Right kidney (tissue), 9 donors: ENCODE measurements at places on chromosomes 6 and 20.

DNA sequence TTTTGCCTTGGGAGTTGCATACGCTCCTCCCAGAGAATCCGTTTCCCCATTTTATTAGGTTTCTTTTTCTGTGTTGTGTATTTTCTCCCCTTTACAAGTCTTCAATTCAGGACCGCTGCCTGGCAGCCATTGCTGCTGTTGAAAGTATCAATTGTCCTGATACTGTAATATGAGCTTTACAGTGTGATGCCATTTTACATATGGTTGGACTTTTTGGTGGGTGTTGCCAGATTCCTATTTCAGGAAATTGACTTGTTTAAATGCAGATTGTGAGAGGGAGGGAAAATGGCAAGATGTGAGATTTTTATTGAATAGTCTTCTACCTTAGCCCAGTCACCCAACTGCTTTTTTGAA lies 1.2 kb downstream of the PANK2 start:
- DNase-seq, result no peak

DNA sequence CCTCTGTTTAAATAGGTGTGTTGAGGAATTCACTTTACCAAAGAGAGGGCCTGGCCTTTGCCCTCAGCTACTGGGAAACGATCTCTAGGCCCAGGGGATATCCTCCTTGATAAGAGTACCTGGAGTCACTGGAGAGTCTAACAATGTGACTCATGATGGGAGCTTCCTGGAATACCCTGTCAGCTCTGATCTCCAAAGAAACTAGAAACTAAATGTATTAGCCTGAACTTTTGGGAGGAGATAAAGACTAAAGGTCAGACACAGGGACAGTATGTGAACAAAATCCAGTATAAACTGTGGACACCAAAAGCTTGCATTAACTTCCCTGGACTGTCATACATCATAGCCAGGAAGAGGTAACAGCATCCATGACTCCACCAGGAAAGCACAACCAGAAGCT lies 148.5 kb downstream of the RNGTT start:
- no peak for DNase-seq

GRCh38 chr6:15148356-15148946 lies 97.4 kb upstream of the JARID2 start:
- DNase-seq, result no peak

- DNase-seq, result no peak
Measured at GRCh38 chr20:60009826-60010616, 51.8 kb downstream of the CDH26 start.

DNA sequence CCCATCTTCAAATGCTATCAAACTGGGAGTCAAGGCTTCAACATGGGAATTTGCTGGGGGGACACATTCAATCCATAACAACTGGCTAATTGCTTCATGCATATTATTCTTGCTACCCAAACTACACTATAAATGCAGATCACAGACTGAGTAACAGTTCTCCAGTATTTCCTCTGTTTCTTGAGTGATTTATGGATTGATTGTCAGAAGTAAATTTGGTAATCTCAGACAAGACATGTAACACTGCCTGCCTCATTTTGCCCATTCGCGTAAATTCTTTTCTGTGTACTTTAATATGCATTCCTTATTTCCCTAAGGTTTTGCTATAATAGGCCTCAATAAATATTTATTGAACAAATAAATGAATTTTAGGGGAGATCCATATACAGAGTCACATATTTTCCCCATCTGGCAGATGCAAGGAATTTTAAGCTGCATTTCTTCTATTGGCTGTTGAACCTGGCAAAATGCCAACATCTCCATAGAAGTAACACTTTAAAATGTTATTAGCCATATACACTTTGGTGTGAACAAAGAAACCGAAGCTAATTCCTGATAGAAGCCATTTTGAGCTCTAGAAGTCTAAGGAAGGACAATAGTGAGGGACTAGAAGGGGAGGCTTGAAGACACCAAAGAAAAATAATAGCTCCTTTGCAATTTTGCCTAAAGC lies 98.2 kb downstream of the QRSL1 start:
- DNase-seq, result no peak

GRCh38 chr6:125910527-125910926 lies 46.0 kb upstream of the HINT3 start:
- no peak for DNase-seq

DNA sequence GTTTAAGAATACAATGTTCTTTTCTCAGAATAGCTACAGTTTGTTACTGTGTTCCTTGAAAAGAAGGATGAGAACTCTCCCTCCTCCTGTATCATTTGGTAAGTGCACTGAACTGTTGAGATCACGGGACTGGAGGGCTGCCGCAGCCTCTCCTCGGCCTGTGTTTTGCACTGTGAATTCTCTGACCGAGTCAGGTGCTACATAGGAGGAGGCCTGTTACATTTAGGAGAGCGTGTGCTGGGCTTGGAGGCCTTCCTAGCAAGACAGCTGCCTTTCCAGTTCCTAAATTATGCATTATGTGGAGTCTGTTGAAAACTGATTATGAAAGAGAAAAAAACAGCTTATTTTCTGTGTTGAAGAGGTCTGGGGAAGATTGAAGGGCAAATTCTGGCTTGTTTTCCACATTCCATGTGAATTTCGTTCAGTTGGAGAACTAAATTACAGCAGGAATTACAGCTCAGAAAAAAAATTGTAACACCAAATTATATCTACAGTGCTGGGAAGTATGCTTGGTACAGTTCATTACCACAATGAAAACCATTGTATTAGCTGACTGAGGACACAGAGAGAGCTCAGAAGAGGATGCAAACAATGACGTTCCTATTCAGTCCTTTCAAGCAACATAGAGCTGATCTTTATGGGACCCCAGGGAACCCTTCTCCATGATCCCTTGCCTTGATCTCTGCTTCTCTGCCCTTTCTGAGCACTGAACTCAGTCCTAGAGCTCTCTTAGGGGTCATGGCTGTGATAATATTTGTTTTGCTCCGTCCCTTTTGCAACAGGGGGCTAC lies 2.8 kb downstream of the TMC2 start:
- no peak for DNase-seq

GRCh38 chr6:44245912-44246662 lies 814 bp upstream of the HSP90AB1 start:
- peak; percentile 94 for DNase-seq

- DNase-seq, result no peak
Measured at GRCh38 chr6:55379471-55379870, 52.2 kb downstream of the GFRAL start.

- DNase-seq, result no peak
Measured at GRCh38 chr6:134166511-134167261, 114.3 kb upstream of the SLC2A12 start.

DNA sequence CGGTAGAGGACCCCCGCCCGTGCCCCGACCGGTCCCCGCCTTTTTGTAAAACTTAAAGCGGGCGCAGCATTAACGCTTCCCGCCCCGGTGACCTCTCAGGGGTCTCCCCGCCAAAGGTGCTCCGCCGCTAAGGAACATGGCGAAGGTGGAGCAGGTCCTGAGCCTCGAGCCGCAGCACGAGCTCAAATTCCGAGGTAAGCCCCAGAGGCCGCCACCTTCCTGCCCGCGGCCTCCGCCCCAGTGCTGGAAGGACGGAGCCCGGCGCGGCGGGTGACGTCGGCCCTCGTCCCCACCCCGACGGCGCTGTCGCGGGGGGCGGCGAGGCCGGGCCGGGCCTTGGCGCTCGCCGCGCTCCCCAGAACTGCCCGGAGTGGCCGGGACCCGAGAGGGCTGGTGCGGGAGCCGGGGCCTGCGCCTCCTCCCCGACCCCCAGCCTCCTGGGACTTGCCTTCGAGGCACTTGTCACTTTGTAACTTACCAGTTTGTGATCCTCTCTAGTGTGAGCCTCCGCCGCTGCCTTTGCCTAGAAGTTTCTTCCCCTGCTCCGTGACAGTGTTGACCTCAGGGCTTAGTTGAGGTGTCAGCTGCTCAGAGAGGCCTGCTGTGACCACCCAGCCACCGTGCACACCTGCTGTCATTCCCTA lies 417 bp downstream of the VAPB start:
- DNase-seq, result peak; percentile 78

DNA sequence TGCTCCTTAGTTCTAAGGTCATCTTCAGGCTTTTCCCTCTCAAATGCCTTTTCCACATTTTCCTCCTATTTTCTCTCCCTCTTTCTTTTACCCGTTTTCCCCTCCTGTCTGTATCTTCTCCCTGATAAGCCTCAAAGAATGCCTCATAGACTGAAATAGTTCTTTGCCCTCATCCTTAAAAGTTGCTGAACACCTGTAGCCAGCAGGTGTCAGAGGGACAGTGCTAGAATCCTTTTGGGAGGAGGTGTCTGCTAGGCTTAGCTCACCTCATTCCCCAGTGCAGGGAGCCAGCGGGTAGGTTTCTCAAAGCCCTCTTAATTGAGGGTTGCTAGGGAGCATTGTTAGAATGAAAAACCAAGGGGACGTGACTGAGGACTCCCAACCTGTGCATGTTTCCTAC lies 204.0 kb downstream of the TSHZ2 start:
- no peak for DNase-seq

GRCh38 chr6:123541462-123541861 lies 95.3 kb downstream of the TRDN start:
- DNase-seq, result no peak

GRCh38 chr20:9510911-9511310 lies 3.5 kb upstream of the LAMP5 start:
- DNase-seq, result no peak

DNA sequence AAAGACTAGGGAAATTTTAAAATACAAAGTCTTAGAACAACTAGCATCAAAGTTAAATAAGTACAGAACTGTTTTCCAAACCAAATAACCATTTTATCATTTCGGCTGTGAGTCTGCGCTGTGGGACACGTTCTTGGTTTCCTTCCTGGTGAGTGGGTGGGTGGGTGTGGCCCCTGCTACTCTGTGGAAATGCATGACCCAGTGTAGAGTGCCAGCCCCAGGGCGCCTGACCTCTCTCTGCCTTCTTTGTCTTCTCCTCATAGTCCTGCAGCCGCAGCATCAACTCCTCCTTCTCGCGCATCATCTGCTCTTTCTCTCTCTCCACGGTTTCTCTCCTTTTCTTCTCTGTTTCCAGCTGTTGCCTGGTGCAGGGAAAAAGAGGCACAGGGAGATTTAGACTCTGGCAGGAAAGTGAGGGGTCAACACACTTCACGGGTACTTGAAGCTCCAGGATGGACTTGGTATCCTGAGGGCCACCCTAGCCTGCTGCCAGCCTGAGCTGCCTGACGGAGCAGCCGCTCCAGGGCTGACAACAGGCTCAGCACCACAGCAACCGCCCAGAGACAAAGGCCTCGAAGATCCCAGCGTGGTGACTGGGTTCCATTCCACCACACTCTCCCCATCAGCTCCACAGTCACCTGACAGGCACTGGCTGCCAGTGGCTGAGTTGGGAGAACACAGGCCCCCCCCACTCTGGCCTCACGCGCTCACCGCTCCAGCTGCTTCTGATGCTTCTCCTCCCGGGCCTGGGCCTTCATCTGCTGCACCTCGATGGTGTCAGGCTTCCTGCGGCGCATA lies 48.4 kb downstream of the EZR start:
- DNase-seq, result no peak

DNA sequence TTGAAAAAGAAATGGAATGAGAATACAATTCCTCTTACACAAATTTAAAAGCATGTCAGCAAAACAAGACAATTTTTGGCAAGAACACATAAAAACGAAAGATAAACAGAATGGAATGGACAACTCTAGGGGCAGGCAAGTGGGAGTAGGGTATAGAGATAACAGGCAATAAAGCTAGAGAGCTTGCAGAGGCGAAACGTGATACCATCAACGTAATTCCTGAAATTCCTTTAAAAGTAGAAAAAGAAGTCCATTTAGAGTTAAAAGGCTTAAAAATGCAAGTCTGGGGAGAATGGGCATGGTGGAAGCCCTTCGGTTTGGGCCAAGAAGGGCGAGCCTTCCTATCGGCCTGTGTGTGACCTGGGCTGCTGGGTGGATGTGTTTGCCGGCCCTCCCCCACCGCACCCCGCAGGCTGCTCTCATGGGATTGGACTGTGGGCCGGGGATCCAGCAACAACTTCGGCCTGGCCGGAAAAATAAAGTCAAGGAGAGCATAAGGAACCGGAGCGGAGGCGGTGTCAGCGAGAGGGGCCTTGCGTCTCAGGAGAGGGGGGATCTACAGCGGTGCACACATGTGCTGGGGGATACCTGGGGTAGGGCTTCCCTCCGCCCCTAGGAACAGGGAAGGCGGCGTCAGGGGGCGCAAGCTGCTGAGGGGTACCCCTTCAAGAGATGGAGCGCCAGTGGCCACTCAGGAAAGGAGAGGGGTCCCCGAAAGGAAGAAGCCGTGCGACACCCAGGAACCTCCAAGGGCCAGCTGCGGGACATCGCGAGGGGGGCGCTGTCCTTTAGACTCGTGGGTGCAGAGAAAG lies 4.1 kb downstream of the TMEM239 start:
- DNase-seq, result peak; percentile 80

- DNase-seq, result no peak
Measured at GRCh38 chr6:35310265-35310831, 12.7 kb downstream of the DEF6 start.

DNA sequence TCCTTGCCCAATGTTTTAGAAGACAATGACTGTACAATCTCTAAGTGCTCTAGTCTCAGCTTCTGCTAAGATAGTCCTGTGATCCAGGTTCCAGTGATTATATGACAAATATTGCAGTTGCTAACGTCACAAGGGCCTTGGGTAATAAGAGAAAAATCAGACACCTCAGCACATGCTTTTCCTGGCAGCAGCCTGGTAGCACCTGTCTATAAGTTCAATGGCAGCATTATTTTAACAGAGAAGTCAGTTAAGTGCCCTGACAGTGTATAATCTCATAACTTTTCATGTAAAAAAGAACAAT lies 121.3 kb upstream of the BCLAF1 start:
- DNase-seq, result no peak

- no peak for DNase-seq
Measured at GRCh38 chr20:5092765-5093339, 26.9 kb downstream of the PCNA start.

DNA sequence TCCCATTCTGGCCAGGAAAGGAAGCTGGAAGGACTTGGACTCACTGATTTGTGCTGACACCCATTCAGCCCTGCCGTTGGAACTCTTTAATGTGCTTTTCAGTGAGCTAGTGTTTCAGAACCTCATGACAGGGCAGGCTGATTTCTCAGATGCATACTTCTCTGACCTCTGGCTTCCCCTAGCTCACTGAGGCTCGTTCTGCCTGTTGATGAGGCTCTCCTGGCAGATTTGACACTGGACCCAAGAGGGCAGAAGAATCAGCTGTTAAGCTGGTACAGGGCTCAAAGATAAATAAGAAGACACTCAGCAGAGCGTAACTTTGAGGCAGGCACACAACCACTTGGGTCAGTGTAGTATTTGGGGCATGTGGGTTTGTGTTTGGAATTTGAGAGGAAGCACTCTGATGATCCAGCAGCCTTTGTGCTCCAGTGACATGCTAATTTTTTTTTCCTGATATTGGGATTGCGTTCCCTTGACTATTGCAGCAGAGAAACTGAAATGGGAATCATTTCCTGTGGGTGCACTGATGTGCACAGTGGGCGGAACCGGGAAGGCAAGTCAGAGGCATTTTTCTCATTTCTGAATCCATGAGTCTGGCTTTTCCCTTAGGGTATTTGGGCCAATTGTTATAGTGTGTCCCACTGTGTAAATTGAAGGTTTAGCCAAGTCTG lies 80.2 kb downstream of the CARMIL1 start:
- peak; percentile 17 for DNase-seq

DNA sequence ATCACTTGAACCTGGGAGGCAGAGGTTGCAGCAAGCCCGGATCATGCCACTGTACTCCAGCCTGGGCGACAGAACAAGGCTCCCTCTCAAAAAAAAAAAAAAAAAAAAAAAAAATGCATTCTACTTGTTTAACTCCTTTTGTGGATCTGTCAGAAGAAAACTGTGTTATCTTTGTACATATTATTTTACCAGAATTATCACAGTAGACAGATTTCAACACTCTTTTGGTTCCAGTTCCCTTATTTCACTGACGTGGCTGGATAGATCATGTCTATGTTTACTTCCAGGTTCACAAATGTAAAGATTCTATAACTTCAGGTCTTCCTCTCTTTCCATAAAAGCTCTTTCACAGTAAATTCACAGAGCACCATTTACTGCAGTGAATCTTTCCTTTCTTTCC lies 18.4 kb downstream of the NUDT3 start:
- no peak for DNase-seq
